ENCODE measurements at places on chromosomes 7 and 10. TPM values are rescaled to one million over a fixed set of nuclear protein-coding genes. Genes with fewer than 3 reads are reported as not detected.
A peak's percentile ranks its signal among the peaks of the same experiment; 100 is the strongest.

DNA sequence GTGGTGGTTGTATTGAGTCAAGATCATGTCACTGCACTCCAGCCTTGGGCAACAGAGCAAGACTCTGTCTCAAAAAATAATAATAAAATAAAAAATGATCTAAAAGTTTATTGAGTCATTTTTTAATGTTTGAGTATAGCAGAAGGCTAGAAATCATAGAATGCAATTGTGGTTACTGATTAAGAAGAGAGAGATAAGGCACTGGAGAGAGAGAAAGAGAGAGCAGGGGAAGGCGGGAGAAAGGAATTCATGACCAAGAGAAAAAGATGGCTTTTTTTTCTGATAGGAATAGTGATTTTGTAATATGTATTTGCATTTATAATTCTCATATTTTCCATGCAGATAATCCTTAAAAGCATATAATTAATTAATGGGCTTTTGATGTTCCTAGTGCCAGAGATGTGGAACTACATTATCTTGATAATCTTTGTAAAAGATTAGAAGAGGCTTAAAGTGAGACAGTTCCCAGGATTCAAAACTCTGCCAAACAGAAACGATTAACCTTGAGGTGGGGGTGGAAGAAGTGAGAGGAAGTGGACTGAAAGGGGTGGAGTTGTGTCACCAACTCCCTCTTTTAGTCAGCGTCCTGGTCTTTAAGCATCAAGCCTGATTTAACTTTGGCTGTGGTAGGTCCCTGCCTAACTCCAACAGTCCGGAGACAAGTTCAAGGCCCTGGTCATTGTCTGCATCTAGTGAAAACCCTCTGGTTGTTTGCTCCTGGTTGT, 76.2 kb downstream of the CHN2 start:
- DNase-seq: peak; percentile 54

DNA sequence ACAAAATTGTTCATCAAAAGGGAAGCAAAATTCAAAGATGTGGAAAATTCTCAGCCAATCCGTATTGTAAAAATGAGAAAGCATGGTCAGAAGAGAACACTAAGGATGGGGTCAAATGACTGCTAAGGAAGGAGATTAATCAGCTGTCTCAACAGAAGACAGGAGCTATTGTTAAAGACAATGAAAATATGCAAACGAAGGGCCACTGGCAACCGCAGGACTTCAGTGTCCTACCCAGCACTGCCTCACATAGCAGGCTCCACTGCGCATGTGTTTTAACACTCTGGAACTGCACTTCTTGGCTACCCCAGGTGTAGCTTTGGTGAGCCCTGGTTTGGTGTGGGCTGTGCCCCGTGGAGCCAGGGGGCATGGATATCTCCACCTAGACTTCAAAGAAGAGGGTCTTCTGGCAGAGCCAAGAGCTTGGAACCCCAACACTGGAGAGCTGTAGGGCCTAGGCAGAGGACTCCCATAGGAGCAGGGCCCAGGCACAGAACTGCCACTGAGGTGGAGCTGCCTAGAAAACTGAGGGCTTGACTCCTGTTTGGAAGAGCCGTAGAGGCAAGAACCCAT, 176.2 kb upstream of the GDF10 start:
- DNase-seq: no peak

DNA sequence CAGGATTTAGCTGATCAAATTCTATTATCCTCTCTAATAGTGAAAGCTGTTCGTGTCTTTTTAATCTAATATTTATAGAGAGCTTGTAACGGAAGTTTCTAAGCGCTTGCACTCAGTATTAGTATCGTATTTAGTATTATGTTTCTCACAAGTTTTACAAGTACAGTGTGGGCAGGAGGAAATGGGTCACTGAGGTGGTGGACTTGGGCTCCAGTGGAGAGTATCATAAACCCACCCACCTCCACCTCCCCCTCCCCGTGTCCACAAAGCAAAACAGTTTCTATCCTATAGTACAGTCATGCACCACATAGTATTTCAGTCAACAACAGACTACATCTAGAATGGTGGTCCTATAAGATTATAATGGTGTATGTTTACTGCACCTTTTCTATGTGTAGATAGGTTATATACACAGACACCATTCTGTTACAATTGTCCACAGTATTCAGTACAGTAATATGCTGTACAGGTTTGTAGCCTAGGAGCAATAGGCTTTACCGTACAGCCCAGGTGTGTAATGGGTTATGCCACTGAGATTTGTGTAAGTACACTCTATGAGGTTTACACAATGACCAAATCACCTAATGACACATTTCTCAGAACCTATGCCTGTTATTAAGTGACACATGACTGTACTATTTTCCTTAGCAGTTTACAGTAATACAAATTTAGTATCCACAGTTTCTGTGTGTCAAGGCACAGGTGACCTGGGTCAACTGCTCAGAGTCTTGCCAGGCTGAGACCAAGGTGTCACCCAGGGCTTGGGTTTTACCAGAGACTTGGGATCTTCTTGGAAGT, 1021.3 kb upstream of the C7orf33 start:
- no peak for DNase-seq

- DNase-seq: no peak
These were observed 6.8 kb upstream of the NOM1 start for GRCh38 chr7:156942708-156943090.

DNA sequence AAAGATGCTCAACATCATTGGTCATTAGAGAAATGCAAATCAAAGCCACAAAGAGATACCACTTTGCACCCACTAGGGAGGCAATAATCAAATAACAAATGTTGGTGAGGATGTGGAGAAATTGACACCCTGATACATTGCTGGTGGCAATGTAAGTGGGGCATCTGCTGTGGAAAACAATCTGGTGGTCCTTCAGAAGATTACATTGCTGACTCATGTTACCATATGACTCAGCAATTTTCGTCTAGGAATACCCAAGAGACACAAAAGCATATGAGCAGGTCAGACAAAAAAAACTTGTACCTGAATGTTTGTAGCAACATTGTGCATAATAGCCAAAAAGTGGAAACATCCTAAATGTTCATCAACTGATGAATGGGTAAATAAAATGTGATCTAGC, 4.9 kb upstream of the CLDN3 start:
- DNase-seq: peak; percentile 49

- DNase-seq: no peak
These were observed 2.0 kb upstream of the GTPBP4 start for GRCh38 chr10:986137-986825.

DNA sequence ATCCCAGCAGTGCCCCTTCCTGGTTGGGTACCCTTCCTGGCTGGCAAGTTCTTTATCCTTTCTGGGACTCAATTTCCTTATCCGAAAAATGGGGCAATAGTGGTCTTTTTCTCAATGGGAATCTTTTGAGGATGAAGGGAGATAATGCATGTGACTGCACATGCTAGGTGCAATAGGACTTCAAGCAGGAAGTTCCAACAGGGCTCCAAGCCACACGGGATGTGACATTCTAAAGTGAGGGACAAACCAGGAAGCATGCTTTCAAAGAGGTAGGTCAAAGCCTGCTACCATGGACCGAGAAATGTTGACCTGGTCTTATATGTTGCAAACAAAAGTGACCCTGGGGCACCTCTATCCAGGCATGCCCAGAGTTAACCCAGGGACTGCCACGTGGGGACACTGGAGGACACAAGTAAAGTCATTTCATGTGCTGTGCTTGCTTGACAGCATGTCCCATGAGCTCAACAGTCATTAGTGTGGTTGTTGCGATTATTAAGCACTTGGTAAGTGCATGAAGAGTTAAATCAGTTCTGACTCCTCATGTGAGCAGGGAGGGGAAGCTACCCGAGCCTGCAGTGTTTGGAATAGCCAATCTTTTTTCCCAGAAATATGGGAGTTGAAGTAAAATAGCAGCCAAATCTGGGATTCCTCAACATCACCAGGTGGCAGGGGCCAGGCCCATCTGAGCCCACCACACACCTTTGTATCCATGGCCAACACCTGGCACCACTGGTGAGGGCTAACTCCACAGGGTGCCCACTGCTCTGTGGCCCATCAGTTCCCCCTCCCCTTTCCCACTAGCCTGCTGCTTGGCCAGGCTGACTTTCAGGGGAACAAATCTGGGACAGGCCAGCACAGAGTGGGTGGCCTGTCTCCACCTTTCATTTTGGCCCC, 5.7 kb downstream of the ARHGAP22 start:
- no peak for DNase-seq

- peak; percentile 74 for DNase-seq
These were observed 293.0 kb upstream of the IMMP2L start for GRCh38 chr7:111855161-111855841.

GRCh38 chr7:108604307-108605077, 34.8 kb downstream of the DNAJB9 start:
- no peak for DNase-seq

DNA sequence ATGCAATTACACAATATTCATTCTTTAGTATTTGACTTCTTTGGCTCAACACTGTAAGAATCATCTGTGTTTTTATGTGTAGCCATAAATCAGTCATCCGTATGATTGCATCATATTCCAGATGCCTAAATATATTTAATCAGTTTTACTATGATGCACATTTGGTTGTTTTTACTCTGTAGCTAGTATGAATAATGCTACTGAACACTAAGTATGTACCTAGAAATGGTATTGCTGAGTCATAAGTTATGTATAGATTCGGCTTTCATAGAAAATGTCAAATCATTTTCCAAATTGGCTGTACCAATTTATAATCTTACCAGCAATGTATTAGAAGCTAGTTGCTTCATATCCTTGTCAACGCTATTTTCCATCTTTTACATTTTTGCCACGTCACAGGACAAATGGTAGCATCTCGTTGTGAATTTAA, 197.3 kb upstream of the PLXNA4 start:
- no peak for DNase-seq

DNA sequence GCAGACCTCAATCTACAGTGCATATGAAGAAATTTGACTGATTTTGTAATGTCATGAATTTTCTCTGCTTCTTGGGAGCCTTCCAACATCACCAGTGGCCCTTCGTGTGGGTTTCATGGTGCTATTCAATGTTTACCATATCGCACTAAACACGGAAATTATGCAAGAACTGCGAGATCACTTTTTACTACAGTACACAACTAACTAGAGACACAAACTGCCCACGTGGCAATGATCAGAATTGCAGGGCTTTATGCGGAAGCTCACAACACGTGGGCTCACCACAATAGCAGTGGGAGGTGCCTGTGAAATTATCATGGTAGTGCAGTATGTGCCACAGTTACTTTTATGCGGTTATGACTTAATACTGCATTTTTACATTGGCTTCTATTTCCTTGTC, 449.7 kb upstream of the KLF6 start:
- peak; percentile 91 for DNase-seq

GRCh38 chr7:45343746-45344145, 186.2 kb downstream of the RAMP3 start:
- DNase-seq: no peak

DNA sequence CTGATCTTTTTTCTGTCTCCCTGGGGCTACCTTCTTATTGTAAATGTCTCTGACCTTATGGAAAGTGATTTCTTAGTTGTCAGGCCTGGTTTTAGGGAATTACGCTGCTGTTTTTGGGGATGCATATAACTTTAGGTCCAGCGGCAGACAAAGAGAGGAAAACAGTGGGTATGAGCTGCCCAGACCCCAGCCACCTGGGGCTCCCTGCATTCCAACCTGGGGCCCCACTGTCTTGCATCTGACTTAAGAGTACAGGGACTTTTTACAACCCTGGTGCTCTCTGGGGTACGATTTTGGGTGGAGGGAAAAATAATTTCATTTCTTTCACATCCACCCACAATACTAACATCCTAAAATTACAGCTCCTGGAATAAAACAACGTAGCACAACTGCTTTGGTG, 119.4 kb downstream of the PRPF18 start:
- no peak for DNase-seq

EGR2 gene
- 1.1 TPM for total RNA-seq

FAM200A gene
- 11.3 TPM for total RNA-seq

HECW1 gene
- 33.8 TPM for total RNA-seq

GPR26 gene
- total RNA-seq: not detected

ADIRF gene
- total RNA-seq: not detected

GPR141 gene
- total RNA-seq: not detected

All from H4 (cell line).